Chondrocyte (in vitro differentiated cells): ENCODE measurements at places on chromosomes 12 and 14.

DNA sequence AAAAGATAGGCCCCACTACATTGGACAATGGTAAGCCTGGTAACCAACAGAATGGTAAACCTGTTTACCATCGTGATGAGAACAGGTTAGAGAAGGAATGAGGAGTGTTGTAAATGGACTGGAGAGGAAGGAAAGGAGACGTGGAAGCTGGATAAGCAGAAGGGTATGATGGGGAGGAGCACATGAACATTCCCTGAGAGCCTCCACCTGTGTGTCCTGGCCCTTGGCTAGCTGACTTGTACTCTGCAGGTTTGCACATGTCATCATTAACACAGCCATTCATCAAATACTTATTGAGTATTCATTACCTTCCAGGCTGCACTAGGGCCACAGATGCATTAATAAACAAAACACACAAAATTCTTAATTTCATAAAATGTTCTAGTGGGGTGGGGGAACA, 4.3 kb upstream of the IL26 start:
- no peak for DNase-seq

DNA sequence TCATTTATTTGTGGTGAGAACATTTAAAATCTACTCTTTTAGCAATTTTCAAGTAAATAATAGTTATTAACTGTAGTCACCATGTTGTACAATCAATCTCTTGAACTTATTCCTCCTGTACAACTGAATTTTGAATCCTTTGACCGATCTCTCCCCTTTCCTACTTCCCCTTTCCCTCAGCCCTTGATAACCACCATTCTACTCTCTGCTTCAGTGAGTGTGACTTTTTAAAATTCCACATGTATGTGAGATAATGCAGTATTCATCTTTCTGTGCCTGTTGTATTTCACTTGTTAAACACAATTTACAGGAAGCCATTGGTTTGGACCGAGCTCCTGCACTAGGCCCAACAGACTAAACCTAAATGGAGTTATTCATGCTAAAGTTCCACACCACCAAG, 458.9 kb upstream of the PDE3A start:
- DNase-seq, result no peak

GRCh38 chr12:72250346-72250745, 21.8 kb upstream of the TRHDE start:
- no peak for DNase-seq

DNA sequence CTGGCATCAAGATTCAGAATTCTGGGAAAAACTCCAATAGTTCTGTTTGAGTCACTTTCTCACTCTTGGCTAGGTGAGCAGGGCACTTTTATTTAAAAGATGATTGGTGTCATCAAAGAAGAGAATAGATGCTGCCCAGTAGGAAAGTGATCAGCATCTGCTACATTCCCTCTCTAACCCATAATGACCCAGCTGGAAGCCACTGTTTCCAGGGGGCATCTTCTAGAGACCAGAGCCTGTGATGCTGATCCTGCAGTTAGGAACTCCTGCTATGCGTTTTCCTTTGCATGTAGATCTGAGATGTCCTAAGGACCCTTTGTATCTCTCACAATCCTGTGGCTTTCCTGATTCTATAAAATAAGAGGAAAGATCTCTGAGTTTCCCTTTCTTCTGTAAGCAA, 79.9 kb upstream of the TMTC1 start:
- no peak for DNase-seq
